ENCODE measurements at places on chromosomes 4 and X.

- no peaks in the 10 kb centered on the region for H3K27me3 ChIP-seq
- no peak overlapping the region for H3K4me3 ChIP-seq
- H3K27ac ChIP-seq: no peak overlapping the region
- H3K4me1 ChIP-seq: no peaks in the 10 kb centered on the region
These were observed 856.9 kb upstream of the FRG1 start for GRCh38 chr4:189083769-189084168.

GRCh38 chr4:171674781-171675180 is 138.4 kb upstream of the GALNTL6 start:
- no peaks in the 10 kb centered on the region for H3K27me3 ChIP-seq
- no peaks in the 10 kb centered on the region for H3K4me1 ChIP-seq
- no peak for DNase-seq
- no peak overlapping the region for H3K4me3 ChIP-seq
- no peak overlapping the region for H3K27ac ChIP-seq

GRCh38 chr4:98656443-98656842 is 2.0 kb downstream of the TSPAN5 start:
- H3K36me3 ChIP-seq: no peaks in the 10 kb centered on the region
- H3K4me1 ChIP-seq: no peaks in the 10 kb centered on the region
- no peak for DNase-seq

DNA sequence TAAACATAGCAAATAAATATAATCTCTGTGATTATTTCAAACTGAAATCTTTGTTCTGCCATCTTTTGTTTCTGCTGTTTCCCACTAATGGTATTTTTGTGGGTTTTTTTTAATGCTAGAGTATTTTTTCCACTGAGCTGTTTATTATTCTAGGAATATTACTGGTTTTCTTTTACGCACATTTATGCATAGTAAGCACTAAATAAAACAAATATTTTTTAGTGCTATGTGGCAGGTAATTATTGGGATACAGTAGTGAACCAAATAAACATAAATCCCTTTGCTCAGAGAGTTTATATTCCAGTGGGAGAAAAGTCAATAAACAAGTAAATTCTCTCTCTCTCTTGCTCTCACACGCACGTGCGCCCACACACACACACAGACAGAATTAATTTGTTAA is 397.4 kb downstream of the PRDM5 start:
- H3K4me3 ChIP-seq: no peak overlapping the region
- no peak for DNase-seq
- H3K27me3 ChIP-seq: no peaks in the 10 kb centered on the region

DNA sequence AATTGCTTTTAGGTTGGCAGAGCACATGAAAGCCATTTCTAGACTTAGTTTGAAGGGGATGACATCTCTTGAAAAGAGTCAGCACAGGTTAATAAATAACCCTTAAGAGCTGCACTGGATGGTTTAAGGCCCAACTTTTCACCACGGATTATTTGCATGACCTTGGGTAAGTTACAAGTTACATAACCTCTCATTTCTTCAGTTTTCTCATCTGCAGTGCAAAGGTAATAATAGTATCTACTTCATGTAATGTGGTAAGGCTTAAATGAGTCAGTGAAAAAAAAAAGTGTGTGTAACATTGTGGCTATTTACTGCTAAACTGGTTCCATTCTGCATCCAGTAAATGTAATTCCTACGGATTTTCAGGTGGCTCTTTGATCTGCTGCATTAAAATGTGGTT is 715.8 kb downstream of the CCSER1 start:
- no peaks in the 10 kb centered on the region for H3K27me3 ChIP-seq
- H3K4me3 ChIP-seq: no peak overlapping the region
- no peaks in the 10 kb centered on the region for H3K4me1 ChIP-seq
- H3K36me3 ChIP-seq: no peaks in the 10 kb centered on the region
- DNase-seq: no peak
- H3K27ac ChIP-seq: no peak overlapping the region

All from ascending aorta (tissue), 2 donors.